ENCODE measurements at places on chromosomes 2 and 18.

GRCh38 chr18:48833701-48834412, 116.9 kb downstream of the SMAD7 start:
- no peak for DNase-seq

DNA sequence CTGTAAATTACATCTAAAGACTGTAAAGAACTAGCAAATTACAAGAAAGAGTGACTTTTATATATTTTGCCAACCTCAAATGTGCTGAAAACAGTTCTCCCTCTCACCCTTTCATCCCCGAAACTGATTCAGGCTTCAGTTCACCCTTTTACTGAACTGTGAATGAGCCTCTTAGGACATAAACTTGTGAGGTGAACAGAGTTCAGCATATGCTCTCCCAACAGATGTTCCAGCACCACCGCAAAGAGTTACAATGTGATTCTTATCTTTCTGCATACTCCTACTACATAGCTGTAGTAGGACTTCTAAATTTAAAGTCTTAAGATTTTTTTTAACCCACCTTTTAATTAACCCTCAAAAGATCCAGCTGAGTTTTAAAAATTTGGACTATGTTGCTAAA, 1.2 kb upstream of the ZCCHC2 start:
- no peak for DNase-seq

GRCh38 chr2:143071185-143071876, 57.9 kb upstream of the ARHGAP15 start:
- no peak for DNase-seq

DNA sequence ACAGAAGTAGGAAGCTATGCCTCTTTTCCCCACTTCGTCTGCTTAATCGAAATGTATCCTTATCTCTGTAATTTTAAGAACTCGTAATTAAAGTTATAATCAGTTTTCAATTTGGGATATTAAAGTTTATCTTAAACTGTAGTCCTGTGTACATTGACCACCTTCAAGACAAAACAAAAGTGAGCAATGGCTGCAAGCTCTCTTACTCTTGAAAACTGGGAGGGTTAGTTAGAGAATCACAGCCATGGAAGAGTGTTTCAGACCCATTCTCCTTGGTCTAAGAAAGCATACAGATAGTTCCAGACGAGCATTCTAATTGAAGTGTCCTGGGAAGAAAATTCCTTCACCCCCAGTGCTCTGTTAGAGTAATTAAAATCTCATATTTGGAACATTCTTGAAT, 2.0 kb downstream of the KCMF1 start:
- DNase-seq: no peak

DNA sequence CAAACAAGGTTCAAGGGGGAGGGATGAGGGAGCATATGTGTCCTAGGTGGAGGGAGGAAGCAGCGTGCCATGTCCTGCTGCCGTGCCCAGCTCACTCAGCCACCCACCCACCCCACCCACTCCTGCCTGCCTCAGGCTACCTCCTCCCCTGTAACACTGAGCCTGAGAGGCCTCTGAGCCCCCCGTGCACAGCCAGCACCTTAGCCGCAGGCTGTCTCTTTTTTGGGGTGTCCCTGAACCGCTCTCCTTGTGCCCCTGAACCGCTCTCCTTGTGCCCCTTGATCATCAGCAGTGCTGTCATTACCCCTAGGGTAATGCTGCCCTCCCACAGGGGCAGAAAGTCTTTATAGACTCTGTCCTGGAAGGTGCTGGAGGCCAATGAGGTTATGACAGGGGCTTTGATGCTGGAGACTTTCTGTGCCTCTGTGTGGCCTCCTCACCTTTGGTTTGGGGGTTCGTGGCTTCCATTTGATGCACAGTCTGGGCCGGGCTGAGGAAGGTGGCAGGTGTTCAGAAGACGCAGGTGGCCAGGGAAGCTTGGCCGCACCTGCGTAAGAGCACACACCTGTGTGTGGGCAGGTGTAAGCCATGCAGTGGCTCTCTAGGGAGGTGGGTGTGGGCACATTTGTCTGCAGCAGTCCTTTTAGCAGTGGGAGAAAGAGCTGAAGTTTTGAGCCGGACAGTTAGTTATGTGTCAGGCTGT, 140.0 kb downstream of the SEPTIN10 start:
- DNase-seq: no peak

Measured in activated gamma-delta T cell (primary cell).